PC-3 (cell line): ENCODE measurements at places on chromosomes 16 and 17.

DNA sequence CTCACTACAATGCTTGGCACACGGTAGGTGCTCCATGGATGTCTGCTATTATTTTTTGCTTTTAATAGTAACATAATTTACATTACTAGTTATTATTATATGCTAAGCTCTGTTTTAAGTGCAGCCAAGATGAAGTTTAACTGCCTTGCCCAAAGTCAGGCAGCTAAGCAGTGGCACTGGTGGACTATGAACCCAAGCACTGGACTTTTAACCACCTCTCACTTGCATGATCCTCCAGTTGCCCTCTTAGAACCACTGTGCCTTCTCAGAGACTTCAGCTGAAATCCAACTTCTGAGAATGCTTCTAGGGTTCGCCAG lies 1.5 kb upstream of the ZNF207 start:
- peaks cover 6% of the 10 kb centered on the region; the same call in 1 of the 2 replicates for H3K4me1 ChIP-seq
- H3K36me3 ChIP-seq: peaks cover 10% of the 10 kb centered on the region
- H3K27me3 ChIP-seq: no peaks in the 10 kb centered on the region
- no peak overlapping the region for H3K4me3 ChIP-seq
- DNase-seq: no peak

DNA sequence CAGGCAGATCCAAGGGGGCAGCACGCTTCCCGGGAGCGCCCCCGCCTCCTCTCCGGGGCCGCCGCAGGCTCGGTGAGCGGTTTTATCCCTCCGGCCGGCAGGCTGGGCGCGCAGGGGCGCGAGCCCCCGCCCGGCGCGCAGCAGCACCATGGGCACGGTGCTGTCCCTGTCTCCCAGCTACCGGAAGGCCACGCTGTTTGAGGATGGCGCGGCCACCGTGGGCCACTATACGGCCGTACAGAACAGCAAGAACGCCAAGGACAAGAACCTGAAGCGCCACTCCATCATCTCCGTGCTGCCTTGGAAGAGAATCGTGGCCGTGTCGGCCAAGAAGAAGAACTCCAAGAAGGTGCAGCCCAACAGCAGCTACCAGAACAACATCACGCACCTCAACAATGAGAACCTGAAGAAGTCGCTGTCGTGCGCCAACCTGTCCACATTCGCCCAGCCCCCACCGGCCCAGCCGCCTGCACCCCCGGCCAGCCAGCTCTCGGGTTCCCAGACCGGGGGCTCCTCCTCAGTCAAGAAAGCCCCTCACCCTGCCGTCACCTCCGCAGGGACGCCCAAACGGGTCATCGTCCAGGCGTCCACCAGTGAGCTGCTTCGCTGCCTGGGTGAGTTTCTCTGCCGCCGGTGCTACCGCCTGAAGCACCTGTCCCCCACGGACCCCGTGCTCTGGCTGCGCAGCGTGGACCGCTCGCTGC lies 832 bp downstream of the CDK5R1 start:
- H3K36me3 ChIP-seq: no peaks in the 10 kb centered on the region
- peak overlapping the region; percentile 70 for H3K4me3 ChIP-seq
- peaks cover 4% of the 10 kb centered on the region; the same call in 1 of the 2 replicates for H3K4me1 ChIP-seq
- no peaks in the 10 kb centered on the region for H3K27me3 ChIP-seq
- no peak overlapping the region for H3K27ac ChIP-seq

- no peaks in the 10 kb centered on the region for H3K4me1 ChIP-seq
- H3K27me3 ChIP-seq: no peaks in the 10 kb centered on the region
- H3K27ac ChIP-seq: no peak overlapping the region
- H3K4me3 ChIP-seq: no peak overlapping the region
Measured at GRCh38 chr16:8998108-8998507, 34.4 kb upstream of the USP7 start.

DNA sequence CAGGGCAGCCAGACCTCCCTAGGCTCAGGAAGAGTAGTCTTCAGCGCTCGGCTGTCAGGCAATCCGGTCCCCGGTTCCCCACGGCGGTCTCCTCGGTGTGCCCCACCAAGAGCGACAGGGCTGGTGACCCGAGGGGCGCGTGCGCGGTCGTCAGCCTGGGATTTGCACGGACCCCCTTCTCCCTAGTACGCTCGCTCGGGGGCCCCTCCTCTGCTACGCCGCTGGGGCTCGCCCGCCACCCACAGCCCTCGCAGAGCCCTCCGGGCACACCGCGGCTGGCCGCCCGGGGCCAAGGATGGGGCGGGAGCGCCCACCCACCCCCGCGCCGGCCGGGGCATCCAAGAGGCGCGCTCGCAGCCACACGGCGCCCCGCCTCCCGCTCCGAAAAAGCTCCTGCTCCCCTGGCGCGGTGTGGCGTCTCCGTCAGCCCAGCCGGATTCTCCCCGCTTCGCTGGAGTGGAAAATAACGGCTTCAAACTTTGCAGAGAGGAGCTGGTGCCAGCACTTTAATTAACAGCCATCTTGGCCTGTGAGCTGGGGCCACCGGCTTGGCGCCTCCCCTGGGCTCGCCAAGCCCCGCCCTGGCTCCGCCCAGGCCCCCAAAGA lies 2.1 kb upstream of the C1QL1 start:
- H3K27ac ChIP-seq: no peak overlapping the region
- H3K36me3 ChIP-seq: no peaks in the 10 kb centered on the region
- peaks cover 18% of the 10 kb centered on the region; the same call in 1 of the 2 replicates for H3K4me1 ChIP-seq
- DNase-seq: no peak

DNA sequence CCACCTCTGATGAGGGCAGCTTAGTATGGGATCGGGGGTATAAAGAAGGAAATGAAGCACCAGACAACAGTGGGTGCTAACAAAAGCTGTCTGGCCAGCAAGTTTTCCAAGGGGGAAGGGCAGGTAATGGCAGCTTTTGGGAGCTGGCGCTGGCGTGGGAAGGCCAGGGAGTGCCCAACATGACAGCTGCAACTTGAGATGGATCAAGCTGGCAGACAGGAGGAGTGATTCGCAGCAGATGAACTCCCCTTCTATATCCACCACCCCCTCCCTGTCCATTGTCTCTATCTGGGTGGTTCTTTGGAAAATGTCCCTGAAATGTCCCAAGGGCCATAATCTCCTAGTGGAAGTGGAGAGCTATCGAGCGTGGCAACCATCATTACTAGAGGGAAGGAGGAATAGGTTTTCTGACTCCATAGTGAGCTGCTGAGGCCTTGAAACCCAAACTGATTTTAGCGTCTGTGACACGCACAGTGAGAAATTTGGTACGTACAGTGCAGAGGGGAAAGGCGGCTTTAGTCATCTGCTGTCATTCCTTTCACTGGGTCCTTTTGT lies 4.8 kb upstream of the INPP5K start:
- no peak for DNase-seq
- H3K4me1 ChIP-seq: peaks cover 6% of the 10 kb centered on the region; the same call in 1 of the 2 replicates
- H3K27ac ChIP-seq: no peak overlapping the region
- H3K27me3 ChIP-seq: no peaks in the 10 kb centered on the region
- H3K4me3 ChIP-seq: no peak overlapping the region

- H3K36me3 ChIP-seq: no peaks in the 10 kb centered on the region
- no peak overlapping the region for H3K4me3 ChIP-seq
- no peak for DNase-seq
- no peak overlapping the region for H3K27ac ChIP-seq
Measured at GRCh38 chr17:27995554-27995953, 46.9 kb upstream of the NLK start.

- H3K27me3 ChIP-seq: no peaks in the 10 kb centered on the region
- no peaks in the 10 kb centered on the region for H3K36me3 ChIP-seq
- no peak overlapping the region for H3K27ac ChIP-seq
- no peak overlapping the region for H3K4me3 ChIP-seq
- peaks cover 33% of the 10 kb centered on the region for H3K4me1 ChIP-seq
Measured at GRCh38 chr17:66429680-66430079, 127.3 kb downstream of the PRKCA start.

- no peaks in the 10 kb centered on the region for H3K36me3 ChIP-seq
- DNase-seq: no peak
- H3K27me3 ChIP-seq: peaks cover 11% of the 10 kb centered on the region
- no peak overlapping the region for H3K4me3 ChIP-seq
- H3K4me1 ChIP-seq: no peaks in the 10 kb centered on the region
Measured at GRCh38 chr16:280005-280460, 358 bp upstream of the ARHGDIG start.

- peaks cover 5% of the 10 kb centered on the region for H3K4me1 ChIP-seq
- no peaks in the 10 kb centered on the region for H3K36me3 ChIP-seq
- H3K27me3 ChIP-seq: no peaks in the 10 kb centered on the region
- no peak overlapping the region for H3K4me3 ChIP-seq
- DNase-seq: no peak
Measured at GRCh38 chr16:12375046-12375740, 398.7 kb downstream of the SNX29 start.

DNA sequence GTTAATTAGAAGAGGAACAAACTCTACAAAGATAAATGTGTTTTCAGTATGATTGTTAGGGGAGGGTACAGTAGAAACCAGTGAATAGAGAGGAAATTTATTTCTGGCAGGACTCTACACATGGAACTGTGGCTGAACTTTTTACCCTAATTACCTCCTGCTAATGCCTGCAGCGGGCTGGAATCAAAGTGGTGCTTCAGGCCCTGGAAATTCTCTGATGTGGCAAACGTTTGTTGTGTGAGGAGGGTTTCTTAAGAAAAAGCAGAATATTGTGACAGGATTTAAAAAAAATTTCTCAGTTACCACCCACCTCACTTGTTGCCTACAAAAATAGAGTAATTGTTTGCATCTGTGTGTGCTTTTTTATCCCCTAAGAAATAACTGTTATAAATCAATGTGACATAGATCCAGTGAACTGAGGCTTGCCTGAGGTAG lies 154.5 kb downstream of the BCAS3 start:
- DNase-seq: no peak
- H3K27ac ChIP-seq: no peak overlapping the region
- H3K4me1 ChIP-seq: no peaks in the 10 kb centered on the region
- no peaks in the 10 kb centered on the region for H3K27me3 ChIP-seq
- H3K36me3 ChIP-seq: no peaks in the 10 kb centered on the region
- H3K4me3 ChIP-seq: no peak overlapping the region

DNA sequence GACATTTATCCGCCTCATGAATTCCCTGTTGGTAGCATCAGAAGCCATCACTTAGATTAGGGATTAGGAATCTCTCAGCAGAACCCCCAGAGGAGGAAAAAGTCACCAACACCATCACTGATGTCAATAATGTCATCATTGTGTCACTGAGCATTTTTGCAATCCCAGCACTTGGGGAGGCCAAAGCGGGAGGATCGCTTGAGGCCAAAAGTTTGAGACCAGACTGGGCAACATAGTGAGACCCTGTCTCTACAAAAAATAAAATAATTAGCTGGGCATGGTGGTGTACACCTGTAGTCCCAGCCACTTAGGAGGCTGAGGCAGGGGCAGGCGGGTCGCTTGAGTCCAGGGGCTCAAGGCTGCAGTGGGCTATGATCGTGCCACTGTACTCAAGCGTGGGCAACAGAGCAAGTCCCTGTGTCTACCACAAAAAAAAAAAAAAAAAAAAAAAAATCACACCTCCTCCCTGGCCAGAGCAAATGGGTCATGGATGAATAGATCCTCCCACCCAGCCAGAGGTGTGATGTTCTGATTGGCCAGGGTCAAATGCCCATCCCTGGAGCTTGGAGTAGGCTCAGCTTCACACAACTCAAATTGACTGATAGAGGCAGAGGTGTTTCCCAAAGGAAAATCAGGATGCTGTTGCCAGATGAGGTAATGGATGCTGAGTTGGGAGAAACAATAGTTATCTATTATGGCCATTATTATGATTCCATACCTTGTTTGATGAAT lies 31.6 kb downstream of the VWA3A start:
- no peak overlapping the region for H3K27ac ChIP-seq
- no peak overlapping the region for H3K4me3 ChIP-seq
- H3K27me3 ChIP-seq: no peaks in the 10 kb centered on the region
- no peak for DNase-seq
- H3K36me3 ChIP-seq: no peaks in the 10 kb centered on the region

DNA sequence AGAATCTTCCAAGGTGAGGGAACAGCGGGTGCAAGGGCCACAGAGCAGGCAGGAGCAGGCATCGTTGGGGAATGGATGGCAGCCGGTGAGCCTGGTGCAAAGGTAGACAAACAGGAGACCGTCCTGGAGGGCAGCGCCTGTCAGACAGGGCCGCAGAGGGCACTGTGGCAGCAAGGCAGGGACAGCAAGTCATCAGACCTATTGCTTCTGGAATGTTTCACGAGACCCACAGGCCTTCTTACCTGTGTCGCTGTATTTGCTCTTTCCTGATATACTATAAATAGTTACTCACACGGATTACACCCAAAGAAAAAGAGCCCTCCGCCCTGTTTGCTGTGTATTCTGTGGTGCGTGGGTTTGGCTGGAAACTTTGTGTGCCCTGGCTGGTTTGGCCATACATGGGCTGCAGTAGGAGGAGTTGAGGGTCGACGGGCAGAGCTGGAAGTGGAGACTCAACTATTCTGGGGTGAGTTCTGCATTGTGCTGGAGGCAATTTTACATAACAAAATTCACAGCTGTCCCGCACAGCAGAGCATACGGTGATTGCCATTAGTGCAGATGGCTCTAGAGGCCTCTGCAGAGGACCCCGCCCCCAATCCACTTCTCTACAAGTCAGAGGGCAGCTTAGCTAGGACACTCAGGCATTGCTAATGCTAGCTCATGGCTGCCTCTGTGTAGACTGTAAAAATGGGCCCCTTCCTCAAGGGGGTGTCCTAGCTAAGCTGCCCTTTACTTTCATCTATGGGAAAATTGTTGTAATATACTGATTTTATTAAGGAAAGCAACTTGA lies 18.6 kb upstream of the POLR3E start:
- DNase-seq: no peak
- H3K4me1 ChIP-seq: no peaks in the 10 kb centered on the region
- peaks cover 6% of the 10 kb centered on the region for H3K36me3 ChIP-seq
- H3K27ac ChIP-seq: no peak overlapping the region

GRCh38 chr16:86167061-86167460 lies 268.1 kb downstream of the IRF8 start:
- no peaks in the 10 kb centered on the region for H3K36me3 ChIP-seq
- no peak overlapping the region for H3K27ac ChIP-seq
- peaks cover 5% of the 10 kb centered on the region; the same call in 1 of the 2 replicates for H3K27me3 ChIP-seq
- DNase-seq: no peak
- H3K4me3 ChIP-seq: no peak overlapping the region

DNA sequence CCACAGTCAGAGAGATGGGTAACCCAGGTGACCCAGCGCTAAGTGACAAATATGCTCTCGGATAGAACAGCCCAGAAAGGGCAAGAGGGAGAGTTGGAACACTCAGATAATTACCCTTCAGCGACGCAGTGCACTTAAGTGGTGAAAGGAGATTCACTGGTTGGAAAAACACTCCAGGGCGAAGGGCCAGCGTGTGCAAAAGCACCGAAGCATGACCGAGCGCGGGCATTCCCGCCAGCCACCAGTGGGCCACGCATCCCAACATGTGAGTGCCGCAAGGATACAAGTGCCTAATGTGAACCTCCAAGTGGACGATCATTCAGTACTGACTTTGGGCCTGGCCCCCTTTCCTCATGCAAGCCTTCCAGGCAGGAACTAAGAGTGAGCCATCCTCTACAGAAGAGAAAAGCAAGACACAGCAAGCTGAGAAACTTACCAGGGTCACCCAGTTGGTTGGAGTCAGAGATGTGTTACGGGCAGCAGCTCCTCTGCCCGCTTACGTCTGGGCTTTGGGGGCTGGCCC lies 258.4 kb downstream of the C16orf95 start:
- no peak for DNase-seq
- no peak overlapping the region for H3K4me3 ChIP-seq
- peaks cover 7% of the 10 kb centered on the region; the same call in 1 of the 2 replicates for H3K4me1 ChIP-seq

- no peaks in the 10 kb centered on the region for H3K36me3 ChIP-seq
- no peak for DNase-seq
- no peak overlapping the region for H3K27ac ChIP-seq
- no peaks in the 10 kb centered on the region for H3K27me3 ChIP-seq
- H3K4me1 ChIP-seq: peaks cover 25% of the 10 kb centered on the region
Measured at GRCh38 chr17:72511242-72511641, 390.4 kb downstream of the SOX9 start.

- no peak overlapping the region for H3K27ac ChIP-seq
- H3K27me3 ChIP-seq: no peaks in the 10 kb centered on the region
- DNase-seq: no peak
- H3K4me3 ChIP-seq: no peak overlapping the region
Measured at GRCh38 chr16:50609471-50609870, 61.3 kb downstream of the NKD1 start.
